DND-41 (cell line): ENCODE measurements at places on chromosomes 2 and 18.

- DNase-seq: no peak
Measured at GRCh38 chr2:29723255-29724001, 198.0 kb downstream of the ALK start.

DNA sequence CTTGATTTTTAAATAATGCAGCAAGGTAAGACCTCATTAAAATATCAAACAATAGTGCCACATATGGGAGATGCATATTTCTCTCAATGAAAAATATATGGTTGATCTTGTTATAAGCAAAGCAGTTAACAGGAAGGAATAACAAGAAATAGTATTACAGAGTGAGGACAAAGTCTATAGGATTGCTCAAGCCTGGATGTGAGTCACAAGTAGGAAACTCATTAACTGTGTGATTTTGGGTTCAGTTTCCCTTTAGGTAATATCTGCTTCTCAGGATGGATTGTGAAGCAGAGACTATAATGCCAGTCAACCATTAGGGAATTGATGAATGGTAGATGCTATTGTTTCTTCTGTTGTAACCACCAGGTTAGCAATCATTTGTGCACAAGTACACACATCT lies 42.9 kb upstream of the SPHKAP start:
- DNase-seq: no peak

DNA sequence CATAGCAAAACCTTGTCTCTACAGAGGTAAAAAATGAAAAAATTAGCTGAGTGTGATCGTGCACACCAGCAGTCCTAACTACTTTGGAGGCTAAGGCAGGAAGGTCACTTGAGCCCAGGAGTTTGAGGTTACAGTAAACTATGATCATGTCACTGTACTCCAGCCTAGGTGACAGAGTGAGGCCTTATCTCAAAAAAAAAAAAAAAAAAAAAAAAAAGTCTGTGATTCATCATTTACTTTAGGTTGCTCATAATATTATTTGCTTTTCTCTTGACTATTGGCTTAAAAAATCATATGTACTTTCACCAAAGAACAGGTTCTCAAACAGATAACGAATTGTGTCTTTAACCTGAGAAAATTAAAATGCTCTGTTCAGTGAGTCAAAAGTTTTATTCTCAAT lies 129.1 kb downstream of the MYO3B start:
- DNase-seq: no peak

- DNase-seq: no peak
Measured at GRCh38 chr2:176002688-176003210, 682 bp upstream of the LNPK start.

DNA sequence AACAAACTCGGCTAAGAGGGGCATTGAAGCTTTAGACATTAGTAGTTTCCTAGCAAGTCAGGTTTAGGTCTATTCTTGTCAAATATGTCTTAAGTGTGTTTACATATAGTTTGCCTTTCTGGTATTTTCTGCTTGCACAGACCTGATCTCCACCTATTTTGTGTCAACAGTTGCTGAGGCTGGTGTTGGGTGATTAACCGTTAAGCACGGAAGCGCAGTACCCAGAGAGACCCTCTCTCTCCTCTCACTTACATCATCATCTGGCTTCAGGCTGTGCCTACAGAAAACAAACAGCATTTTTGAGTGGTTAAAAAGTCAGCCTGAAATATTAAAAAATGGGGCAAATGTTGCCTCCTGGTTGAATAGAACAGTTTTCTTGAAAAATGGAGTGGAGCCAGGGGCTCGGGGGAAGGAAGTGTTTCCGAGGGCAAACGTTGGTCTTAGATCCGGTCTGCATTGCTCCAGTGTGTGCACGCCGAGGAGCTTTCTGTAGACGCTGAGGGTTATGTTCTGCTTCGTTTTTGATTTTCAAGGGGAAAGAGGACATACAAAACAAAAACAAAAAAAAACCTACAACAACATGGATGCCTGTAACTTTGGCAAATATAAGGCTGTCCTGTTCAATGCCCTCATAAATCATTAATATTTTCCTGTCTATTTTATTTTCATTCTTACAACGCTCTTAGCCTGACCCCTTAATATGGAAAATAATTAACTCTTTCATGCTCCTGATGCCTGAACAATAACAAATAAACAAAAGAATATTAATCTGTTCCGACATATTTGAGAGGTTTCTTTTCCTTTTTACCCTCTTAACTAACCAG lies 120.8 kb downstream of the MEIS1 start:
- no peak for DNase-seq

DNA sequence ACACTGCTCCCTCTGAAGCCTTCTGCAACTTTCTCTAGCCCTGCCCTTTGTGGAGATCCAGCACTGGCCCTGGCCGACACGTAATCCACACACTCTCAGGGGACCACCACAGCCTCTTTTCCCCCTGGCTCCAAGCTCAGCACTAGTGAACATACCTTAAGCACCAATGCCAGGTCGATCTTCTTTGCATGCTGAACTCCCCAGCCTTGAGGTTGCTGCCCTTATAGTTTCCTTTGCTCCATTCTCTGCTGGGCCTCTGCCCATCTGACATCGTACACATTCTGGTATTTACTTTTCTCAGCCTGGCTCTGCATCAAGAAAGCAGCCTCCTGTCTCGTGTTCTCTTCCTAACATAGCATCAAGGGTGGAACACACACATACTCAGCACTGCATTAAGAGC lies 361.5 kb downstream of the LPIN1 start:
- DNase-seq: no peak

DNA sequence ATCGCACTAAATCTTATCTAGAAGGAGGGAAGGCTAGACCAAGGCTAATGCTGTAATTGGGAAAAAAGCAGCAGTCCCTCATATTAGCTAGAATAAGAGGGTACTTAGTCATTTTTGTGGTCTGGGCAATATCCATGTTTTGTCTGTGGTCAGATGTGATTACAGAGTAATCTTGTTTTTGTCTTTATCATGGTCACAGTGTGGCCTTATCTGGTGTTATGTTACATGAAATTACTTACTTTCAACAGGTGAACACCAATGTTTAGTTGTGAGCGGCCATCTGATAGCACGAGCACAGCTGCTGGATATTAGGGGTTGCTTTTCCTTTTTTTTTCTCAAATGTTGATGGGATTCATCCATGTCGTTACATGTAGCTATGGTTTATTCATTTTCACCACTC lies 23.7 kb upstream of the PLEKHM3 start:
- DNase-seq: no peak

DNA sequence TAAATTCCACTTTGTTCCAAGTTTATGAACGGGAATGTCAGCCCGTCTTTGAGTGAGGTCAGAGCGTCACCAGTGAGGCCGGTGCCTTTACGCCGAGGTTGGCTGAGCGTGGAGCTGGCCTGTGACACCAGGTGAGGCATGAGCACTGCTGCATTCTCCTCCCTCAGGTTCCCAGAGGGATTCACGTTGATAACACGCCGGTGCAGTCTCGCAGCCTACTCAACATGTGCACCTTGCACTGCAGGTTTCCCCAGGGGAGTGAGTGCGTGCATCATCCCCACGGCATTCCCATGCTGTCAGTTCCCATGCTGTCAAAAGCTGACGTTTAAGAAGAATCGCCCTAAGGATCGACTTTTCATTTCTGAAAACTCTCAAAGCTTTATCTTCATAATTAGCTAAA lies 213.3 kb downstream of the LDLRAD4 start:
- no peak for DNase-seq

DNA sequence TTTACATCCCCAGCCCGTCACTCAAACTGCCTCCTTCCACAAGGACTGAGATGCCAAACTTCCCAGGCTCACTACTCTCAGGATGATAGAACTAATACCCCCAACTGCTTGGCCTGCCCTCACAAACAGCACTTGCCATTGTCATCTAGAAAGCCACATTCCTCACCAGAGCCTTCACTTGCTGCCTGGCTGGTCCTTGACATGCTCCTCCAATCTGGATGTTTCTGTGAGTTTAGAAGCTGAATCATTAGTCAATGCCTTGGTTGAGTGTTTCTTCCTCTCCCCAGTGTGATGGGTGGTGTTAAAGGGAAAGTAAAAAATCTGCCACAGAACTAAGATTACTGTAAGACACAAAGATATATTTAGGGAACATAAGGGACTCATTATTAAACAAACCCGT lies 52.5 kb downstream of the MARCHF4 start:
- DNase-seq: no peak

GRCh38 chr2:31221544-31221943 lies 4.2 kb upstream of the CAPN14 start:
- no peak for DNase-seq

- no peak for DNase-seq
Measured at GRCh38 chr2:237324405-237324831, 89.5 kb downstream of the COL6A3 start.

DNA sequence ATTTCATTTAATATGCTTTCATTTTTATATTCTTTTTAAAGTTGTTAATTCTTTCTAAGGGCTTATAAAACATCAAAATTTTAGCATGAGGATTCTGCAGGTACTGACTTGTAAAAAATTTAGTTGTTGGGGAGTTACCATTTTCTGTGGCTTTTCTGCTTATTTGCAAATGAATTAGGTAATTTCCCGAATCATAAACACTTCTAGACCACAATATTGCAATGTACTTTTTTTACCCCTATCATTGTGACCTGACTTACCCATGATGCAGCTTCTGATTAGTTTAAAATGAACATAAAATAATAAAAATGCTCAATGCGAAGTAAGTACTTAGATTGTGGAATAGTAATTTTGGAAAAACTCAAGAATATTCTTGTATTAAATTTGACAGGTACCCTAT lies 11.4 kb downstream of the ARL6IP6 start:
- DNase-seq: no peak

DNA sequence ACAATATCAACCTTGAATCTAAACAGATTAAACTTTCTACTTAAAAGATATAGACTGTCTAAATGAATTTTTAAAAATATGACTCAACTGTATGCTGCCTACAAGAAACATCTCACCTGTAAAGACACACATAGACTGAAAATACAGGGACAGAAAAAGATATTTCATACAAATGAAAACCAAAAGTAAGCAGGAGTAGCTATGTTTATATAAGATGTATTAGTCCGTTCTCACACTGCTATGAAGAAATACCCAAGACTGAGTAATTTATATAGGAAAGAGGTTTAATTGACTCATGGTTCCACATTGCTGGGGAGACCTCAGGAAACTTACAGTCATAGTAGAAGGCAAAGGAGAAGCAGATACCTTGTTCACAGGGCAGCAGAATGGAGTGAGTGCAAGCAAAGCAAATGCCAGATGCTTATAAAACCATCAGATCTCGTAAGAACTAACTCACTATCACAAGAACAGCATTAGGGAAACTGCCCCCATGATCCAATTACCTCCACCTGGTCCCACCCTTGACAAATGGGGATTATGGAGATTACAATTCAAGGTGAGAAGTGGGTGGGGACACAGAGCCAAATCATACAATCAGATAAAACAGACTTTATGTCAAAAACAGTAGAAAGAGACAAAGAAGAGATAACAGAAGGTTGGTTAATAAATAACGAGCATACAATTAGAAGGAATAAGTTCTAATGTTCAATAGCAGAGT lies 214.4 kb upstream of the SLC39A10 start:
- no peak for DNase-seq

DNA sequence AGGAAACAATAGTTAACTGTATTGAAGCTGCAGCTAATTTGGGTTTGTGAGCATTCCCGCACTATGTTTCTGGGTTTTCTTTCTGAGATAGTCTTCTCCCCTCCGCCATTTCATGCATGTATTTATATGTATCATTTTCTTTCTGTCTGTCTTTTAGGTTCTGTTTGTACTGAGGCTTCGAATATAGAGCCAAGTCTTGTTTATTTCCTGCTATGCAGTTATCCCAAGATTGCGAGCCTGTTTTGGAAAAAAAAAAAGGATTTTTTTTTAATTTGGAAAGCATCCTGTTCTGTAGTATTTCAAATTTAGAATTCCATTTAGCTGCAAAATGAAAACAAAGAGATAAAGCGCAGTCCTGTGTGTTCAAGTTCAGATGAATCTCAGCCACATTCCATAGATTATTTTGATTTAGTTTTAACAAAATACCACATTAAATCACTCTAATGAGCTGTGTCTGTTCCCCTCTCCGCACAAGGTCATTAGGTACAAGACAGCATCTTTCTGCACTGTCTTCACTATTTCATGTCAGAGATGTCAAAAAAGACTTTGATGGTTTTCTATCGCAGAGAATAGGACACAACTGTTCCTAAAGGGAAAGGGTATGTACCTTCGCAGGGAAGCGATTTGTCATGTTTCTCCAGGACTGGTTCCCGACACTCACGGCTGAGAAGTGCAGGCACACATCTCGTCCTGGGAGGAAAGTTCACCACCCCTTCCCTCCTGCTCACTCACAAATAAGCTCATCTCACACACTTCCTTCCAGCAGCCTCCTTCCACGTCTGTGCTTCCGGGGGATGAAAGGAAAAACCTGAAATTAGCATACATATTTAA lies 443.4 kb downstream of the ZNF516 start:
- DNase-seq: no peak

GRCh38 chr2:207156451-207157161 lies 9.1 kb downstream of the KLF7 start:
- DNase-seq: no peak

DNA sequence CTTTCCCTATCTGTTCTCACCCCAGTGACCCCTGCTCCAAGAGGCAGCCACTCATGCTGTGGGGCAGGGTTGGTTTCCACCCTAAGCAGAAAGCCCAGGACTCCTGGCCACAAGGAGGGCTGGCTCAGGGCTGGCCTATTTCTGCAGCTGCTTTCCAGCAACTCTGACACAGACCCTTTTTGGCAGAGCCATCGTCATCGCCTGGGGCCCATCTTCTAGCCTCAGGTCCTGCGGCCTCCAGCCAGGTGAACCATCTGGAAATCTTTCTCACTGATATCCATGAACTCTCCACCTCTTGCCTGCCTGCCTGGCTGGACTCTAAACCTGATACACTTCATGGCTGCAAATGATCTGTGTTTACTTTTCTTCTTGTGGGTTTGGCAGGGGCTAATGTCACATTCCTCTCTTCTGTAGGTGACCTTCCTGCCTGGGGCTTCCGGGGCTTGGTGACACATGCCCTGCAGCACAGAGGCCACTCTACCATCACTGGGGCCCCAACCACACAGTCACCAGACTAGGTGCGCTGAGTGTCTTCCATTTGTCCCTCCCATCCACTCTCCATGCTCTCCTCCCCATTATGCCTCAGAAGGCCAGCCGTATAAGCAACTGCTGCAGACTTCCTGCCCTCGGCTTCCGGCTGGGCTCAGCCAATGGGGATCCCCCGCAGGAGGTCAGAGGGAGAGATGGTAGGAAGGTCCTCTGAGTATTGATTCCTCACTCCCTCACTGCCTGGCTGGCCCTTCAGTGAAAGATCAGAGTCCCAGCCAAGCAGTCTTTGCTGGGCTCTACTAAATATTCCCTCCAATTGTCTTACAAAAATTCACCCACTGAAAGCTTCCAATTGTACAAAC lies 9.7 kb upstream of the COPS8 start:
- no peak for DNase-seq

GRCh38 chr2:162301877-162302276 lies 16.6 kb downstream of the IFIH1 start:
- DNase-seq: no peak

DNA sequence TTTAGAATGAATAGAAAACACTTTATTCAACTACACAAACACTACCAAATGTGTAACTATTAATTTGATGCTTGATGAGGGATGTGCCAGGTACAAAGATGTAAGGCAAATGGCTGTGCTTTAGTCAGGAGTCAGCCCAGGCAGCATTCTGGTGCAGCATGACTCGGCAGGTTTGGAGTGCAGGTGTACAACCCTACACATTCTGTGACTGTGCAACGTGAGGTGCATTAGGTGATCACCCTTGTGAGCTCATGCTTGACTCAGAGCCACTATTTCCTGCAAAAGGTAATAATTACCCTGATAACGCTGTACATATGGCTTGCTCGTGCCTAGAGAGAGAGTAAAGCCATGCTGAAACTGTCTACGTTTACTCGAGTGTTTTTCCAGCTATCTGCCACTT lies 288.7 kb upstream of the DSEL start:
- DNase-seq: peak; percentile 11
